Activated CD4-positive, alpha-beta T cell treated with anti-CD3 and anti-CD28 coated beads, Interleukin-2, amount 50 U/mL, for 24 hours (primary cell): ENCODE measurements at places on chromosomes 3 and 15.
A peak's percentile ranks its signal among the peaks of the same experiment; 100 is the strongest.

- no peak for DNase-seq
Measured at GRCh38 chr3:73255609-73256029, 194.2 kb downstream of the EBLN2 start.

DNA sequence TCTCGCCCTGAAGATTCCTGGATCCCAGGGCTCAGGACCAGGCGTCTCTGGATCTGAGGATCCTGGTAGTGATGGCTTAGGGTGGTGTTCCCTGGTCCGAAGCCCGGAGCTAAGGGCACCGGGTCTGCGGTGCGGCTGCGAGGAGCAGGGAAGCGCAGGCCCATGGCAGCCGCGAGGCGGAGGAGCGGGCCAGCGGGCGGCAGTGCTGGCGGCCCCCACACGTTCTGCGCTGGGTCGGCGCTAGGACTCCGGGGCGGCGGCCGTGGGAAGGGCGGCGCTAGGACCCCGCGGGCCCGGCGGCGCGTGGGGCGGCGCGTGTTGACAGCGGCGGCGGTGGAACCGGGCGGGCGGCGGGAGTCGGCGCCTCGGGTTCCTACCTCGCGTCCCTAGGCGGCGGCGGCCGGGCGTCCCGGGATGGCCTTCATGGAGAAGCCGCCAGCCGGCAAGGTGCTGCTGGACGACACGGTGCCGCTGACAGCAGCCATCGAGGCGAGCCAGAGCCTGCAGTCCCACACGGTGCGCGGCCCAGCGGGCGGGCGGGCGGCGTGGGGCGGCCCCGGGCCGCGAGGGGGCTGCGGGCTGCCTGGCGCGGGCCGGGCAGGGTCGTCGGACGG, at the start of gene PXK:
PXK (plus strand) TSS at position 318 of the 614 bp plus-strand sequence; CDS start at position 415, 97 bp downstream.
- DNase-seq: peak; percentile 63

GRCh38 chr3:37984596-37984995, 6.0 kb upstream of the VILL start:
- no peak for DNase-seq

DNA sequence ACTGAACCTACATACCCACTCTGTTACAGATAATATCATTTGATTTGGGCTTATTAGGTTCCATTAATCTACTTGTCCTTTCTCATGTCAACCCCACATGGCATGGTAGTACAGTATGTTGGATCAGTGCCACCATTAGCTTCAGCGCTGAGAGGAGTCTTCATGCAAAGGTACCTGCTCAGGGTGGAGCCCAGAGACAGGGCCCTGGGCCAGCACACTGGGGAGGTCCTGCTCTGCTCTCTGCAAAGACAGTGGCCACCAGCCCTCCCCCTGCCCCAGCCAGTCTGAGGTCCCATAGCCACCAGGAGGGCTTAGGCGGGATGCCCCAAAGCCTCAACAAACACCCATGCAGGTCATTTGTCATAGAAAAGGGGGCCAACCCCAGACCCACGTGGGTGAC, 71.0 kb downstream of the ATP10A start:
- no peak for DNase-seq

DNA sequence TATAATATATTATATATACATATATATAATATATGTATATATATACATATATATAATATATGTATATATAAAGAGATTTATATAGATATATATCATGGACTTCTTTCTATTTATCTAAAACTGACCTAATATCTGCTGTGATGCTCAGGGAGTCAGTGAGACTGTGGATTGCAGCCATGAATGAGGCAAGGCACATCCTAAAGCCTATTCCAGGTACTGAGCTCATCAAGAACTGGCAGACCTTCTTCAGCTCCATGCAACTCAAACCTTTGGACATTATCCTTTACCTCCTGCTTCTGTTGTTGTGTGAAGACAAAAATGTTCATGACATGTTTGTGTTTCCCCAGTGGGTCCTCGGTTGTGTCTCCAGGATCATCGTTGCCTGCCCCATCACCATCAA, 7.7 kb upstream of the LPP start:
- DNase-seq: no peak

DNA sequence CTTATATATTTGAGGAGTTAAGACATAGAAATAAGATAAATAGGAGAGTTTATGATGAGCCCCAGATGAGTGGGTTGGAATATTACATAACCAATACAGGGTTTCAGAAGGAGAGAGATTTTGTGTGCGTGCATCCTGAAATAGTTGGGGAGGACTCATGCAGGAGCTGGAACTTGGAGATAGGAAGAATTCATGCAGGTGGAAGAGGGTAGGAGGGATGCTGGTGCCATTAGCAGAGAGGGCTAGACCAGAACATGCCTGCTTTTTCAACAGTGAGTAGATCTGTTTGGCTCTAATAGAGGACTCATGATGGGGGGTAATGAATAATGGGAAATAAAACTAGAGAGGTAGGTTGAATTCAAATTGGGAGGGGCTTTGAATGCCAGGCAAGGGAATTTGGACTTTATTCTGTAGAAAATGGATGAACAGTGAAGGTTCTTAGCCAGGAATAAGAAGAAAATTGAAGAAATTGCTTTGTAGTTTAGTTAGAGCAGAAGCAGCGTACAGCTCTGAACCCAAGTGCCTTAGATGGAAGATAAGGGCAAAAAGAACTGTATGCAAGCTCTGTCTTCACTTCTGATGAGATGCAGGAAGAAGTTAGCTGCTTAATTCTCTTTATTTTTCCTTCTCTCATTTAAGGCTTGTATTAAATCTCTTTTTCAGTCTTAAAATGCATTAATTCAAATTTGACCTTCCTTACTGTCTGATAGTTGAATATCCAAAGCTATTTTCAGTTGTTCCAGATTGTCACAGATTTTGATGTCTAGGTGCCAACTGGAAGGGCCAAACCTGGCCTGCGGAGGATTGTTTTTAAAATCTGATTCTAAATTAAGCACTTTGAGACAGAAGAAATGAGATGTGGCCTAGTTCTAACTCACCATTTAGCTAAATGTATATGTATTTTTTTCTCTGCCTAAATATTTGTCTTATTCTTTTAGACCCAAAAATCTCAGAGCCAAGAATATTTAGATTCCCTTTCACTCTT, 86.3 kb downstream of the PPM1L start:
- DNase-seq: no peak

DNA sequence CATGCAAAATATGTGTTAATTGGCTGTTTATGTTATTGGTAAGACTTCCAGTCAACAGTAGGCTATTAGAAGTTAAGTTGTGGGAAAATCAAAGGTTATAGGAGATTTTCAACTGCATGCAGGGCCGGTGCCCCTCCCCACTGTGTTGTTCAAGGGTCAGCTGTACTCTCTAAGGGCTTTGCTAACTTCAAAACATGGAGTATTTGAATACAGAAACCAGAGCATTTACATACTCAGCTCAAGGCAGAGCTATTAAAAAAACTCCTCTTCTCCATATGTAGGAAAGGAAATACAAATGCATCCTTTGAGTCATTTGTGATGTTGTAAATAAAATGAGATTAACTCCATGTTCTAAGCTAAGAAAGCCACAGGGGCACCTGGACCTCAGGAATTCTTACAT, 16.8 kb downstream of the IL17RB start:
- no peak for DNase-seq

GRCh38 chr3:73056014-73056844, 5.2 kb upstream of the EBLN2 start:
- DNase-seq: no peak

DNA sequence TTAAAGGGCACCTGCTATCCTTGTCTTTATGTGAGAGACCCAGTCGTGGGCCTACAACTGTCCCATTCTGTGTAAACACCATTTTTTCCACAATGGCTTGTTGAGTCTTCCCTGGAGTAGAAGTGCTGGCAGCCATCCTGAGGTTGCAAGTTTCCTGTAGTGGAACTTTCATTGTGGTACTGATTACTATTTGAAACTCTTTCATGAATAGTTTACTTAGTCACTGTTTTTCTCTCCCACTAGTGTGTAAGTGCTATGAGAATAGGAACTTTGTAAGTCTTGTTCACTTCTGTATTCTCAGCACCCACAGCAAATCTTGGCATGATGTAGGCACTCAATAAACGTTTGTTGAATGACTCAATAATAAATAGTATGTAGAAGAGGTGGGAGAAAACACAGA, 48.6 kb downstream of the RARB start:
- no peak for DNase-seq

- DNase-seq: no peak
Measured at GRCh38 chr3:49253512-49253911, 23.5 kb downstream of the C3orf62 start.

GRCh38 chr3:71688121-71688520, 37.1 kb downstream of the EIF4E3 start:
- DNase-seq: no peak

DNA sequence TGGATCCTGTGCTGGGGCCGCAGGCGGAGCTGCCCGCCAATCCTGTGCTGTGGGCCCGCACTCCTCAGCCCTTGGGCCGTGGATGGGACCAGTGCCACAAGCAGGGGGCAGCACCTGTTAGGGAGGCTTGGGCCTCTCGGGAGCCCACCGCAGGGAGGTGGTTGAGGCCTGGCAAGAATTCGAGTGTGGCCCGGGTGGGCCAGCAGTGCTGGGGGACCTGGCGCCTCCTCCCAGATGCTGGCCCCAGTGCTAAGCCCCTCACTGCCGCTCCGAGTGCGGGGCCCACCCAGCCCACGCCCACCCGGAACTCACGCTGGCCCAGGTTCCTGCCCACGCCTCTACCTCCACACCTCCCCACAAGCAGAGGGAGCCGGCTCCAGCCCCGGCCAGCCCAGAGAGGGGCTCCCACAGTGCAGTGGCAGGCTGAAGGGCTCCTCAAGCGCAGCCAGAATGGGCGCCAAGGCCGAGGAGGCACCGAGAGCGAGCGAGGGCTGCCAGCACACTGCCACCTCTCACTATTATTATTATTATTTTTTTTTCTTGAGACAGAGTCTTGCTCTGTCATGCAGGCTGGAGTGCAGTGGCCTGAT, 31.4 kb upstream of the TBL1XR1 start:
- DNase-seq: no peak

DNA sequence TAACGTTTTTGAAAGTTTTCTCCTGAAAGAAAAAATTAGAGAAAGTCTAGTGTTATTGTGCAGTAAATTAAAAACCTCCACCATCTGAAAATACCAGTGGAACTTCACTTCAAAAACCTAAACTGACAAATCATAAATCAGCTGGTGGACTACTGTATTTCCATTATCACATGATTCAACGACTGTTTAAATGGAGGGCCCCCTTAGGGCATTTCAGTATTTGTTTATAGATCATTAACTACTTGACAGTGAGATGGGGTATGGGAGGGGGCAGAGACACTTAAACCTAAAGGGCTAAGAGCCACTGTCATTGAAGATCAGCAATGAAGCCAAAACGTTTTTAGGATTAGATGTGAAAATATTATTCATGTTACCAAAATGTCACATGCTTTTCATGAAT, 8.8 kb upstream of the C15orf61 start:
- no peak for DNase-seq
